Smooth muscle cell of the coronary artery (primary cell): ENCODE measurements at places on chromosomes 3 and 15. TPM values are rescaled to one million over a fixed set of nuclear protein-coding genes. Genes with fewer than 3 reads are reported as not detected.

TMC3 gene
- total RNA-seq: 13.7 TPM in 1 of 2 replicates, not detected in the other

PLA2G4E gene
- not detected in 2 replicates for total RNA-seq

ITPKA gene
- 0.60 and 1.3 TPM in 2 replicates for total RNA-seq

PRTG gene
- 0.70 and 2.0 TPM in 2 replicates for total RNA-seq

DPPA2 gene
- total RNA-seq: not detected in 2 replicates

CCR2 gene
- under 0.01 TPM in 1 of 2 replicates, not detected in the other for total RNA-seq

CPN2 gene
- total RNA-seq: not detected in 2 replicates

GRK7 gene
- total RNA-seq: under 0.01 TPM in 1 of 2 replicates, not detected in the other

SGO1 gene
- 1.7 TPM in 1 of 2 replicates, not detected in the other for total RNA-seq

RBMS3 gene
- 44.9 and 77.3 TPM in 2 replicates for total RNA-seq

CHRD gene
- 0.08 and 1.4 TPM in 2 replicates for total RNA-seq
